ENCODE measurements at places on chromosomes 16 and 17.

GRCh38 chr17:3955673-3955988 is 8.6 kb downstream of the ATP2A3 start:
- no peak for DNase-seq

DNA sequence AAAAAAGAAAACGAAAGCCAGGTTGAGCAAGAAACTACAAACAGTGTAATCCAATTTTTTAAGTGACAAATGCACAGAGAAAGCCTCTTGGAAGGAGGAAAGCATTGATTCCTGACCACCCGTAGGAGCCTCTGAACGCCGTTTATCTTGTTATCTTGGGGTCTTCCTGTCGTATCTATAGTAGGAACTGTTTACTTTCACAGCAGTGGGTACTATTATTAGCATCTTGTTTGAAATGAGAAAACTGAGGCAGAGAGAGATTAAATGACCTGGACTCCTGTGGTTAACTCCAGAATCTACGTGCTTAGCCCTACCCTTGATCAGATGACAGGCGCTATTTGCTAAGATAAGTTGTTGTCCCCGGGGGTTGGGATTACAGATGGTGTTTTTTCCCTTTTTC is 196.7 kb upstream of the FOXF1 start:
- no peak for DNase-seq

GRCh38 chr16:10889855-10890254 is 12.9 kb downstream of the CIITA start:
- no peak for DNase-seq

DNA sequence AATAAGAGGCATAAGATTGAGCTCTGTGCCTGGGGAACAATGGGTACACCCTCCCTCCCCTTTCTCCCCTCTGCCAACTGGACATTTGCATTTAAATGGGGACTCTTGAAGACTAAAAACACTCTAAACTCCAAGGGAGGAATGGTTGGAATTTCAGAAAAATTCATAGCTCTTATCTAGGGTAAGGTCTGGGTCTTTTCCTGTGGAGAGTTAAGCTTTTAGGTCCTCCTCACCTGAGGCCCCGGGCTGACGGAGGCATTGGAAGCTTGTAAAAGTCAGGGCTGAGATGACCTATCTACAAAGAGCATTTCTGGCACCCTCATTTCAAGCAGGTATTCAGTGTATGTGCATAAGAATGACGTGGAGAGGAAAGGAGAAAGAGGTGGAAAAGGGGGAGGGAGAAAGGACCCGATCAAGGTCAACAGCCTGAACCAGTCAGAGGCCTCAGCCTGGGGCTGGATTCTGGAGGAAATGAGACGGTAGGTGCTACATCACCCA is 78.0 kb downstream of the RAP1GAP2 start:
- DNase-seq: no peak

DNA sequence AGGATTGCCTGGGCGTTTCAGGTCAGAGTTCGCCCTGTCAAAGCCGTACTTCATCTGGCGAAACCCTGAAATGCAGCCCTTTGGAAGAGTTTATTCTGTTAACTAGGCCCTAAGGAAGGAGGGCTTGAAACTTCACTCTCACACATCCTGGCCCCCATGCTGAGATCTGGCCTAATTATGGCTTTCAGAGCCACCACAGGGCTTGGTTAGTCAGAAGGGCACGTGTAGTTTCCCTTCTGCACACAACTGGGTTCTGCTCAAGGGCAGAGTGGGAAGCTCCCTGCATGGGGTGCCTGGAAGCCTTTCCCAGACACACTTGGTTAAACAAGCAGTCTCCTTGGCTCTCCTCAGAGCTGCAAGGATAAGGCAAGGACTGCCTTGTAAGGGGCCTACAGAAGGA is 397.3 kb downstream of the SHISA9 start:
- no peak for DNase-seq

- DNase-seq: no peak
These were observed 142.5 kb downstream of the IRX3 start for GRCh38 chr16:54143934-54144571.

GRCh38 chr17:45852535-45853297 is 8.0 kb downstream of the SPPL2C start:
- DNase-seq: peak; percentile 80

DNA sequence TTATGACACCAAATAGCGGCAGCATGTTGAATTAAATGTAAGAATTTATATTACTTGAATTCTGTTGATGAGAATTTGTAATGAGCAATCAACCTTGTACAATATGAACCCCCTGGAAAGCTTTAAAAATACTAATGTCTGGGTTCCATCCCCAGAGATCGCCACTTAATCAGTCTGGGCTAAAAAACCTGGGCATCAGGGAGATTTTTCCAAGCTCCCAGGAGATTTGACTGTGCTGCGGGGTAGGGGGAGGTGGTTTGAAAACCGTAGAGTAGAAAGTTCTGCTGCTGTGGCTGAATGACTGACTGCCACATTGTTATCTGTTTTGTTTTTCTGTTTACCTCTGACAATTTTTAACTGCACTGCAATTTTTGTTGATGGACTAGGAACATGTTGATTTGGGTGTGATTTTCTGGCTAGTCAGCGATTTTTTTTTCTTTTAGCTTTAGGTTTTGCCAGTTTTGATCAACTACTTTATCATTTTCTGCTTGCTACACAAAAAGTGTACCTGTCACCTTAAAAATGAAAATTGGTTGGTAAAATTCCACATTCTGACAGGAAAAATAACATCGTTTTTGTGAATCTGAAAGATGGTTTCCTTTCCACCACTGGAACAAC is 79.3 kb downstream of the PCTP start:
- DNase-seq: no peak

GRCh38 chr16:8921347-8921984 is 39.3 kb downstream of the LITAFD start:
- no peak for DNase-seq

GRCh38 chr17:82679586-82680465 is 18.7 kb downstream of the RAB40B start:
- DNase-seq: no peak

- no peak for DNase-seq
These were observed 6.4 kb upstream of the CACNG4 start for GRCh38 chr17:66957951-66958579.

GRCh38 chr17:72075995-72076677 is 44.7 kb upstream of the SOX9 start:
- no peak for DNase-seq

- no peak for DNase-seq
These were observed 6.2 kb downstream of the LDAF1 start for GRCh38 chr16:21164521-21165168.

GRCh38 chr17:43549496-43549895 is 3.4 kb upstream of the ETV4 start:
- no peak for DNase-seq

DNA sequence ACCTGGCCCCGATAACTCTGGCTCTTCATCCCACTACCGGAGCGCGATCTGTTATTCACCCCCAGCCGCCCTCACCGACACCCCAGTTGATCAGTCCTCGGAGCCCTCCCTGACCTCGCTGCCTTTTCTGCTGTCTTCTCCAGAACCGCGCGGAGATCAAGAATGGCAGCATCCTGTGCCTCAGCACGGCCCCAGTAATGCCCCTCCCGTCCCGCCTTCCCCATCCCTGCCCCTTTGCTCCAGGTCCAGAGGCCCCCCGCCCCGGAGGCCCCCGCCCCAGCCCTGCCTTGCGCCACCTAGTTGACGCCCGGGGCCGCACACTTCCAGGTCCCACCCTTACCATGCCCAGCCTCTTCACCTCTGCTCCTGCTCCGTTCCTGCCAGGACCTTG is 872 bp downstream of the ELMO3 start:
- DNase-seq: no peak

GRCh38 chr16:80804526-80805383 is at the start of gene CDYL2:
TSS of gene CDYL2 (minus strand) at chr16:80804598. CDS start at chr16:80804173, 425 bp downstream.
- peak; percentile 68 for DNase-seq

DNA sequence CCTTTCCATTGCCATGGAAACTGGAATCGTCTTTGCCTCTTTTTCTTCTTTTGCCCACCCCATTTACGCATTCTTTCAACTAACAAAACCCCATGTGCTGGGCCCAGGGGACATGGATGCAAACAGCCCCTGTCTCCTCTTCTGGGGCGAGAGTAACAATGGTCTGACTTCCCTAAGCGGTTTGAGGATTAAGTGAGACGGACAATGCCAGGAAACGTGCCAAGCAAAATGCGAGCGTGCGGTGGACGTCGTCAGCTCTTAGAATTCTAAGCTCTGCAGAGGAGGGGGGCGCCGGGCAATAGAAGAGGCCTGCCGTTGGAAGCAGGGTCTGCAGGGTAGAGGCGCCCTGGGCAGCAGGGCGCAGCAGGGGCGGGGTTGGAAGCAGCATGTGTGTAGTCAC is 42.4 kb upstream of the JPH3 start:
- DNase-seq: no peak

GRCh38 chr16:4696172-4696904 is 3.0 kb downstream of the NUDT16L1 start:
- DNase-seq: no peak

DNA sequence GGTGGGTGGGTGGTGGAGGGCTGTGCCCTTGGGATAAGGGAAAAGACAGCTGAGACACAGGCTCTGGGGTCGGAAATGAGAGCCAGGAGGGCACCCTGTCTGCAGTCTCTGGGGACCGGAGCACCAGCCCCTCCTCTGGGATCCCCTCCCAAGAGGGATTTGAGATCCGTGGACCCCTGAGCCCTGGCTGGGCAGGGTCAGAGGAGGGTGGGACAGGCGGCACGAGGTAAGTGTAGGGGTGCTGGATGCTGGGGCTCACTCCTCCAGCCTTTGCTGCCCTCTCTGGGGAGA is 425 bp downstream of the SGSH start:
- DNase-seq: no peak

DNA sequence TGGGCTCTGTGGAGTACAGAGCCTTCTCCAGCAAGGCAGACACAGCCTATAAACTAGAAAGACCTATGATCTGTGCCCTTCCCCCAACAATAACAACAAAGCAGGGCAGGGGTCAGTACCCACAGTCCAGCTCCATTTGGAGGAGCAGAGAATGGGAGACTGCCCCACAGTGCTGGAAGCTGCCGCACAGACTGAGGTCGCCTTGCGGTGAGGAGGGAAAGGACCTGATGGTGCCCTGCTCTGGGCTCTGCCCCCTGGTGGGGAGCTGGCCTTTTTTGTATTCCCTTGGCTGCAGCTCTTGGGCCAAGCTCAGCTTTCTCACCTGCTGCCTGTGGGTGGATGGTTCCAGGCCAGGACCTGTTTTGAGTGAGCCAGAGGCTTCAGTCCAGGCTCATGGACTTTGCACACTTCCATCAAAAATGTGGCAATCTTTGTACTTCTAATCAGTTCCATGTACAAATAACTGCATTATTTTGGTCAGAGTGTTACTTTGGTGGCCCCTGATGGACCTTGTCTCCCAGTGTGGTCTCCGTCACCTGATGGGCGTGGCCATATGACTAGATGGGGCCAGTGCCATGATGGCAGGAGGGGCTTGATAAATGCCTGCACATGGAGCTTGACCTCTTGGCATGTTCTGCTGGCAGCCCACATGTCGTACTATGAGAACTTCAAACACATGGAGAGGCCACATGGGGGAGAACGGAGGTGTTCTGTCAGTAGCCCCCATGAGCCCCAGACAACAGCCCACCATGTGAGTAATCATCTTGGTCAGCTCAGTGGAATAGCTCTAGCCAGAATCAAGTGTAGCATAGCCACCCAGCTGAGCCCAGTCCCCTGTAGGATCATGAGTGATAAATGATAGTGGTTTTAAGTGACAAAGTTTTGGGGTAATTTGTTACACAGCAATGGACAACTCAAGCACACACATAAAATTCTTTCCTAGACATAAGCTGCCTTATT is 24.2 kb downstream of the B9D1 start:
- peak; percentile 77 for DNase-seq

DNA sequence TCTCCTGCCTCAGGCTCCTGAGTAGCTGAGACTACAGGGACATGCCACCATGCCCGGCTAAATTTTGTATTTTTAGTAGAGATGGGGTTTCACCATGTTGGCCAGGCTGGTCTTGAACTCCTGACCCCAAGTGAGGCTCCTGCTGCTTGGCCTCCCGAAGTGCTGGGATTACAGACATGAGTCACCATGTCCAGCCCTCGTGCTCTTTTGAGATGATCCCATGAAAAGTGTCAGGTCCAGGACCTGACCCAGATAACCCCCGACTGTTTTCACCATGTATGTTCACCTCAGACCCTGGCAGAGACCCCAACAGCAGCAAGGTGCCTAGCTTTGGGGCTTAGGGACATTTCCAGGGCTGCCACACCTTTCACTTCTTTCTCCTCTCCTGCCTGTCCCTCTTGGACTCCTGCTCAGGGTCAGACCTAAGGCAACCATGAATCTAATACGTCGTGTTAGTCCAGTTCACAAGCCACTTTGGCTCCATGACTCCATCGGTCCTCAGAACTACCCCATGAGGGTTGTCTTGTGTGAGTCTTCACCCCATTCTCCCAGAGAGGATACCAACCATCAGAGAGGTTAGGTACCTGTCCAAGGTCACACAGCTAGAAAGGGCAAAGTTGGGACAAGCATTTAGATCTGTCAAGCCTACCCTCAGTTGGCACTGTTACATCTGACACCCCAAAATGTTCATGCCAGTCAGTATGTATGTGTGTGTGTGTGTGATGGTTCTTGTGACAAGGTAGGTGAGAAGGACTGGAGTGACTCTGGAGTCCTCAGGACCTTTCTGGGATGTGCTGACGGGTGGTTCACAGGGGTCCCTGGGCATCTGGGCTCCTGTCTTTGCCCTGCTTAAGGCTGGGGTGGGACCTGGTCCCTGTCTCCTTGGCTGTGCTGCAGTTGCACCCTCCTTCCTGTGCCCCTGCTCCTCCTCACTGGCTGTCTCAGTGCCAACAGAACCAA is 23.1 kb upstream of the MAP3K14 start:
- DNase-seq: peak; percentile 35

DNA sequence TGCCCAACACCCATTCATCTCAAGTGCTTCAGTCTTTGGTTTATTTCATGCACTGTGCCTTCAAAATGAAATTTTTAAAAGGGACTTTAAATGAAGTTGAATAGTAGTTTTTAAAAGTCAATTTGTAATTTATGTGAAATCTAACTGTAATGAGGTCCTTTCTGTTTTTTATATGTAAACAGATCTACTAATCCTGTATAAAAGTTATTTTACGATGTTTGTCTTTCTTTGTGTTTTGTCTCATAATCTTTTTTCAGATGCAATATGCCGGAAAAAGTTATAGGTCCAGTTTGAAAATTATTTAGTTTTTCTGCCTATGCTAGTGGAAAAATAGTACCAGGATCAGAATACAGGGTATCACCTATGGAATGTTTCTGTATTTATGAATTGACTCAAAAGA is 8.7 kb upstream of the GOSR1 start:
- no peak for DNase-seq

DNA sequence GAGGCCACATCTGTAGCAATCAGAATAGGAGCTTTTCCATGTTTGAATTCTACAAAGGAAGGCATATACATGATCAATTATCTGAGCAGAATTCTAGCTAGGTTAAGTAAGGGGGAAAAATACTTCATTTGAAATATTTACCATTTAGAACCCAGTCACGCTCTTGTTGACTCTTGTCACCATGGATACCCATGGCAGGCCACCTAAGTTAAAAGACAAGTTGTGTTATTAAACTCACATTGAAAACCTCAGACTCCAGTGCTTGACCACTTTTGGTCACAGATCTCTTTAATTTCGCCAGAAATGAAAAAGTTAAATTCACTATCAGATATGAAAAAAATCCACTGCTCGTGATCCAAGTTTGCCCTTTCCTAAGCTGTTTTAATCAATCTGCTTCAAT is 4.1 kb downstream of the DDX5 start:
- DNase-seq: no peak

- DNase-seq: no peak
These were observed 20.9 kb upstream of the RBBP6 start for GRCh38 chr16:24518498-24518897.

All from activated CD8-positive, alpha-beta memory T cell treated with anti-CD3 and anti-CD28 coated beads, Interleukin-2, amount 50 U/mL, for 48 hours (primary cell).